ENCODE measurements at places on chromosomes 3 and 15. TPM values are rescaled to one million over a fixed set of nuclear protein-coding genes. Genes with fewer than 3 reads are reported as not detected.

SNTN gene
- not detected for total RNA-seq

C15orf62 gene
- total RNA-seq, result 0.66 TPM

TPRG1 gene
- total RNA-seq, result 0.27 TPM

LCTL gene
- not detected for total RNA-seq

GCNT3 gene
- not detected for total RNA-seq
